ENCODE measurements at places on chromosomes 1 and 21.

GRCh38 chr1:200483491-200484143, 73.8 kb upstream of the ZNF281 start:
- DNase-seq, result peak; percentile 21

DNA sequence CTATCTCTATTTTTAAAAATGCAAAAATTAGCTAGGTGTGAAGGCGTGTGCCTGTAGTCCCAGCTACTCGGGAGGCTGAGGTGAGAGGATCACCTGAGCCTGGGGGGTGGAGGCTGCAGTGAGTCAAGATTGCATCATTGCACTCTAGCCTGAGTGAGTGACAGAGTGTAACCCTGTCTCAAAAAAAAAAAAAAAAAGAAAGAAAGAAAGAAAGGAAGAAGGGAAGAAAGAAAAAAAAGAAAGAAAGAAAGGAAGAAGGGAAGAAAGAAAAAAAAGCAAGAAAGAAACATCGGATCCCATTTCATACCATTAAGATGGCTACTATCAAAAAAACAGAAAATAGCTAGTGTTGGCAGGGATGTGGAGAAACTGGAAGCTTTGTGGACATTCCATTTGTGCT, 136.8 kb upstream of the WNT4 start:
- no peak for DNase-seq

DNA sequence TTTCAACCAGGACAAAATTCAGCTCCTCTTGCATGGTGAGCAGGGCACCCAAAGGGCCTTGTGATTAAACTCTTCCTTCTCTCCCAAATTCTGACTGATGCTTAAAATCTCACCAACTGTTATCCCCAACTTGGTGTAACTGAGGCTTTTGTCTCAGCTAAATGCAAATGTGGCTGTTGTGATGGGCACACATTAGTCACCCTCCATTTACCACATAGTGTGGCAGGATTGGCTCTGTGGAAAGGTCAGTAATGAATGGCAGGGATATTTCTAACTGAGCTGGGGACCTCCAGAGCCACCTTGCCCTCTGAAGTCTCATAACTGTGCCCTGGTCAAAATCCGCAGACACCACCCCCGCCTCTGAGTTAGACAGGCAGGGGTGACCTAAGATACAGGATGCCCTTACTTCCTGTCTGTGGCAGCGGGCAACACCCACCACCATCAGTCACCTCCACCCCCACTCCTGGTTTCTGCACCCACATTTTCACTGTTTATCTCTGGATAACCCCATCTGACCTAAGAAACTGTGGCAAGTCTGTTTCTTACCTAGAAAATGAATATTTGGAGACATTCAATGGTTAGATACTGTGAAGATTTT, 25.4 kb upstream of the RGS16 start:
- peak; percentile 58 for DNase-seq

GRCh38 chr1:114620419-114620818, 39.0 kb upstream of the BCAS2 start:
- DNase-seq, result no peak

GRCh38 chr1:34361781-34362357, 185.2 kb downstream of the C1orf94 start:
- no peak for DNase-seq
